ENCODE measurements at places on chromosomes 7 and 10.

DNA sequence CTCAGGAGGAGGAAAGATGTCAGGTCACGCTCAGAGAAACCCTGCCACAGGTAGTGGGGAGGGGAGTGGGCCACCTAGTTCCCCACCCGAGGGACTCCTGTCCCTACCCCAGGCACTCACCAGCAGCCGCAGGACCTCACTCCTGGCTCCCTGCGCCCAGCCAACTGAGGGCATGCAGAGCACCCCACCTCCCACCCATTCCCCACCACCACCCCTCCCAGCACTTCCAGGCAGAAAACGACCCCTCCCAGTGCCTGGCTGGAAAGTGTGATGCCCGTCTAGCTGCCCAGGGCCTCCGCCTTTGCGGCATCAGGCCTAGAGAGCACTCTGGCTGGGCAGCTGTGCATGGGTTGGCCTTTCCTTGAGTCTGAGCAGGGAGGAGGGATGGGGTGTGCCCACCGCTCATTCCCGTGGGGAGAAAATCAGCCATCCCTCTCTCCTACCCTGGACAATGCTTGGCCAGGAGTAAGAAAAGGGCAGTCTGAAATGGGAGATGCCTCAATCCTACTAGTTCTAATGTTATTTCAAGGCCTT lies 1.3 kb downstream of the C10orf105 start:
- DNase-seq = no peak

- no peak for DNase-seq
These were observed 451.7 kb upstream of the ZMIZ1 start for GRCh38 chr10:78617115-78617514.

- no peak for DNase-seq
These were observed 475.0 kb downstream of the DNAJB9 start for GRCh38 chr7:109044691-109045090.

- DNase-seq = no peak
These were observed 16.3 kb downstream of the SFTPA1 start for GRCh38 chr10:79627075-79627474.

DNA sequence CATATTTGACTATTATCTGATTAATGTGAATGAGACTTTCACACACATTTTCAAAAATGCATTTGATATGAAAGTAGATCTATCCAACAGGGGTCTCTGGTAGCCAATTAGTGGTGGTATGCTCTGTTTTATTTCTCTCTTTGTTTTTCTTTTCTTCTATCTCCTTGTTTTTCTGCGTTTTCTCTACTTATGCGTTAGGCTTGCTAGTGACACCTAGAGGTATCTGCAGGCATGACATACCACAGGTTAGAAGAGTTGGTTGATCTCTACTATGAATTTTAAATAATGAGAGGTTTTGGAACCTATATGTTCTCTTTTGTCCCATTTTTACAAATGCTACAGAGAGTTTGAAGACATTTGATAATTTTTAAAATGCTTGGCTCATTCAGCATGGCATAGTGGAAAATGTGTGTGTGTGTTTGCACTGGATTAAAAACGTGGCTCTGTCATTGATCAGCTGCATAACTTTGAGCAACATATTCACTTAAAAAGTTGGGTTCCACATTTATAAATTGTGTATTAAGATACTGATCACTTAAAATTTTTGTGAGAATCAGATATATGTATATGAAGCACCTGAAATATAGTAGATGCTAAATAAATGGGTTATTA lies 28.1 kb upstream of the PLXDC2 start:
- DNase-seq = peak; percentile 8

DNA sequence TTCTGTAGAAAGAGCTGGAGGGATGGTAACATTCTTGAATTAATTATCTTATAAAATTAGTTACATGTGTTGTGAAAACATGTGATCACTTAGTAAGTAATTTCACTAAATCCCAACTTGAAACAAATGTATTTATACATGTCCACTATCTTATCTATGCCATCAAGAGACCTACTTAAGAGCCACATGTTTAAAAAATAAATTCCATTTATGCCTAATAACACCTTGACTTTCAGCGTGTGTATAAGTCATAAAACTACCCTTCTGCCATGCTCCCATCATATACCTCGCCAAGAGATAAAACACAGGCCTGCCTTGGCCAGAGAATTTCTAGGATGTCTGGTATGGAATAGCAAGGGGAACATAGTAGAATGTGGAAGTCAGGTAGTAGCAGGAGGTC lies 37.3 kb downstream of the LIPJ start:
- no peak for DNase-seq

DNA sequence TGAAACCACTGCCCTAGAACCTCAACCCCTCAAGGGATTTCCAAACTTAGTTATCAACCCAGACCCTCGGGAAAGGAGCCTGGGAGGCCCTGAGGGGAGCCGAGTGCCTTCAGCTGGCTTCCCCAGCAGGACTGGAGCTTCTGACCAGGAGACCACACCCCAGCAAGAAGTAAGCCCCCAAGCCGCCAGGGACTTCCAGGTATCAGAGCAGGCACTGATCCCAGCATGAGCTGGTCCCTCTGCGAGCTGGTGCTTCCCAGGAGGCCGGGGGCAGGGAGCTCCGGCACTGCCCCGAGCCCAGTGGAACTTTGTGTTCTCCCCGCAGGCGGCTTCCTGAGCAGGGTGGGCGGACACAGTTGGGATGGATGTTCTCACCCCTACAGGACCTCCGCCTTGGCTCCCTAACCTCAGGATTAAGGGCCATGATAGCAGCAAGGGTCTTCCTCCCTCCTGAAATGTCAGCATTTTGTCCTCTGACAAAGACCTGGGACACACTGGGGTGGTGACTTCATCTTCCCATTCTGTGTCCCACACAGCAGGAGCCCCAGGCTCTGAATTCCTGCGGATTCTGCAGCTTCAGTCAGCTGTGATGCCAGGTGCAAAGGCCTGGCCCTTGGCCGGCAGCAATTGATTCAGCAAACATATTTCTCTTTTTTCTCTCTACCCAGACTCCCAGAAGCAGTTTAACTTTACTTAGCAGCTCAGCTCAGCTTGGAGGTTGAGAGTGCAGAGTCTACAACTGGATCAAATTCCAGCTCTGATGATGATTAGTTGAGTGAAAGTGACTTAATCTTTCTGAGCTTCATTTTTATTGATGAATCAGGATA lies 11.6 kb downstream of the ATP6V0E2 start:
- no peak for DNase-seq

DNA sequence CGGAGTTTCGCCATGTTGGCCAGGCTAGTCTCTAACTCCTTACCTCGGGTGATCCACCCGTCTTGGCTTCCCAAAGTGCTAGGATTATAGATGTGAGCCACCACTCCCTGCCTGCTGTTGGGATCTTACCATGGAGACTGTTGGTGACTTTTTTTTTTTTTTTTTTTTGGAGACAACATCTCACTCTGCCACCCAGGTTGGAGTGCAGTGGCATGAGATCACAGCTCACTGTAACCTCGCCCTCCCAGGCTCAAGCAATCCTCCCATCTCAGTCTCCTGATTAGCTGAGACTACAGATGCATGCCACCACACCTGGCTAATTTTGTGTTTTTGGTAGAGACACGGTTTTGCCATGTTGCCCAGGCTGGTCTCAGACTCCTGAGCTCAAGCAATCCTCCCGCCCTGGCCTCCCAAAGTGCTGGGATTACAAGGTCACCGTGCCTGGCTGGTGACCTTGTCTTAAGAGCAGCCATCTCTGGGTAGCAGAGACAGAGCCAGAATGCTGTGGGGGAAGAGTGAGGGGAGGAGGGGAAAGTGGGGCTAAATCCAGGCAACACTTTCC lies 25.7 kb upstream of the ASCC1 start:
- DNase-seq = no peak

DNA sequence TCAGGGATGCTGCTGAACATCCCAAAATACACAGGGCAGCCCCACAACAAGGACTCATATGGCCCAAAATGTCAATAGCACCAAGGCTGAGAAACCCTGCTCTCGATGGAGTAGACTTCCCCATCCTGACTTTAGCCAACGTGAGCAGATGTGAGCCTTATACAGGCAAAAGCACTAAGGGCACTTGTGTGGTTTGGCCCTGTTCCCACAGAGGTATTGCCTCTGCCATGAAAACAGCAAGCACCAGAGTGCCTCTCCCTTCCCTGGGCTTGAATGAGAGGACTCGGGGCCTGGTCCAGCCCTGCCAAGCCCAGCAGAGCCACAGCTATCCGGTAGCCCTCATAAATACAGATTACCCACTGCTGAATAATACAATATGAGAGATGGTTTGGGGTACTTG lies 47.5 kb downstream of the ACSM6 start:
- DNase-seq = no peak

DNA sequence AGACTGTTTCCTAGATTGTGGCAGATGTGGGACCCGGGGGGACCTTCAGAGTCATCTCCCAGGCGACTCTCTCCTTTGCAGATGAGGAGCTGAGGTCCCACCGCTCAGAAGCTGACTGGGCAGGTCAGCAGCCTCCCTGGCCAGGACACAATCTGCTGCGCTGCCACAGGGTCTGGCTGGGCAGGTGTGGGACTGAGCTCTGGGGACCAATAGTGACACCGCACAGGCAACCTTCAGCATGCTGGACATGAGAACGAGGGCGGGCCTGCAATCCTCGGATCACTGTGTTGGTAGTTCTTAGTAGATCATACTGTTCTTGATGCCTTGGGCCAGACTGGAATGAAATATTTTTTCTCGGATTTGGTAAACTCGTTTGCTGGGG lies 20.5 kb upstream of the CRYGN start:
- no peak for DNase-seq

DNA sequence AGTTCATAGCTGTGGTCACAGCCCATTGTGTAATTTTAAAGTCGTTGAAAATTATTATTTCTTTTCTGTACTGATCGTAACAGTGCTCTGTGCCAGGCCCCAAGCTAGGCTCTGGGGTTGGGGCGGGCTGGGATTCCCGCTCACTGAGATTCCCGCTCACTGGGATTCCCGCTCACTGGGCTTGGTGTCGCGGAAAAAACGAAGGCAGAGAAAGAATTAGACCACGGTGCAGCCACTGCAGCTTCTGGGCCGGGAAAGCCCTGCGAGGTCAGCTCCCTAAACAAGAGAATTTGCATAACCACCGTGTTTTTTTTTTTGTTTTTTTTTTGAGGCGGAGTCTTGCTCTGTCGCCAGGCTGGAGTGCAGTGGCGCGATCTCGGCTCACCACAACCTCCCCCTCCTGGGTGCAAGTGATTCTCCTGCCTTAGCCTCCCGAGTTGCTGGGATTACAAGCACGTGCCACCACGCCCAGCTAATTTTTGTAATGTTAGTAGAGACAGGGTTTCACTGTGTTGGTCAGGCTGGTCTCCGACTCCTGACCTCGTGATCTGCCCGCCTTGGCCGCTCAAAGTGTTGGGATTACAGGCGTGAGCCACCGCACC lies 31.2 kb downstream of the FOXK1 start:
- DNase-seq = peak; percentile 58

DNA sequence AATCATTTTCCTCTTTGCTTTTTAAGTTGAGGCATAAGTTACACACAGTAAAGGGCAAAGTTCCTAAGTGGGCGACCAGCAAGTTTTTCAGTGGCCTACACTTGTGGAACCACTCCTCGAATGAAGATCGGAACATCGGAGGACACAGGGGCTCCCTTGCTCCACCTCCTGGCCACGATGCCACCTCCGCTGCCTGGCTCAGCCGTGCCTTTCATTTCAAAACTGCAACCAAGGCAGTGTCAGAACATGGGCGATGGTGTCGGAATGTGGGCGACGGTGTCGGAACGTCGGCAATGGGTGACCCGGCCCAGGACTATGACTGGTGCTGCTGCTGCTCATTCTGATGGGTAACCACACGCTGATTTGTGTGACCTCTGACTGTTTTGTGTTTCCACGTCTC lies 9.6 kb upstream of the VIPR2 start:
- no peak for DNase-seq

GRCh38 chr10:30751678-30752331 lies 122.3 kb upstream of the LYZL2 start:
- DNase-seq = no peak

DNA sequence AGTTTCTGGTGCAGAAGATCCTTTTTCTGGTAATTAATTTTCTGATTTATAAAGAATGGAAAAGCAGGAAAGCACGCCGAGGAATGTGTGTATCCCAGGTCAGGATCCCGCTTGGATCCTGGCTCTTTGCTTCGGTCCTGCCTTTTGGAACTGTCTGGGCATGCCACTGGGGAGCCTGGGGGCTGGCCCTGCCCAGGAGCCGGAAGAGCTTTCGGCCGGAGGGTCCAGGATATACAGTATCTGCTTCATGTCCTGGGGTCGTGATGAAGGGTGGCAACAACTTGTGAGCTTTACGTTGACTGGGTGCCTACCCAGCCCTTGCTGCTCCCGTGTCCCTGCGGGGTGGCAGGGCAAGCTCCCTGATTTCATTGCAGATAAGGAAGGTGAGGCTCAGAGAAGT lies 2.4 kb downstream of the SH2D4B start:
- DNase-seq = no peak

- DNase-seq = no peak
These were observed 34.0 kb downstream of the IMMP2L start for GRCh38 chr7:111528331-111528730.

GRCh38 chr10:74824184-74824899 lies 2.1 kb upstream of the KAT6B start:
- DNase-seq = no peak

GRCh38 chr7:4143511-4144171 lies 538.5 kb upstream of the FOXK1 start:
- DNase-seq = no peak

GRCh38 chr7:134985894-134986362 lies 380 bp upstream of the AGBL3 start:
- DNase-seq = no peak

DNA sequence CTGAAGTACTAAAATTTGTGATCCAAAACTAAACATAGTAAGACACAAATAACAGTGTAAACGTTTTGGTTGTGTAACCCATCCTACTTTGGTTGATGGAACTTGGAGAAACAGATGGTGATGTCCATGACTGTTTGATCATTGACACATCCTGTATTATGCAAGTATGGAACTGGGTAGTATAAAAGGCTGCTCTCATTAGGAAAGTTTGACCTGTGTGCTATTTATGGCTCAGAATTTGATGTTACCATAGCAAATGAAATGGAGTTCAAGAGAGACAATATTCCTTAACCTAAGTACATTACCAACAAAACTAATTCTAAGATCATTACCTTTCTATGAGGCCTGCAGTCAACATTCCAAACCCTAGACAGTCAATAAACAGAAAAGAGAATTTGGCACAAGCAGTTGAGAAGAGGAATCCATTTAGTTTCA lies 39.9 kb downstream of the DKK1 start:
- DNase-seq = peak; percentile 82

GRCh38 chr10:92265687-92266258 lies 25.1 kb downstream of the CPEB3 start:
- no peak for DNase-seq

DNA sequence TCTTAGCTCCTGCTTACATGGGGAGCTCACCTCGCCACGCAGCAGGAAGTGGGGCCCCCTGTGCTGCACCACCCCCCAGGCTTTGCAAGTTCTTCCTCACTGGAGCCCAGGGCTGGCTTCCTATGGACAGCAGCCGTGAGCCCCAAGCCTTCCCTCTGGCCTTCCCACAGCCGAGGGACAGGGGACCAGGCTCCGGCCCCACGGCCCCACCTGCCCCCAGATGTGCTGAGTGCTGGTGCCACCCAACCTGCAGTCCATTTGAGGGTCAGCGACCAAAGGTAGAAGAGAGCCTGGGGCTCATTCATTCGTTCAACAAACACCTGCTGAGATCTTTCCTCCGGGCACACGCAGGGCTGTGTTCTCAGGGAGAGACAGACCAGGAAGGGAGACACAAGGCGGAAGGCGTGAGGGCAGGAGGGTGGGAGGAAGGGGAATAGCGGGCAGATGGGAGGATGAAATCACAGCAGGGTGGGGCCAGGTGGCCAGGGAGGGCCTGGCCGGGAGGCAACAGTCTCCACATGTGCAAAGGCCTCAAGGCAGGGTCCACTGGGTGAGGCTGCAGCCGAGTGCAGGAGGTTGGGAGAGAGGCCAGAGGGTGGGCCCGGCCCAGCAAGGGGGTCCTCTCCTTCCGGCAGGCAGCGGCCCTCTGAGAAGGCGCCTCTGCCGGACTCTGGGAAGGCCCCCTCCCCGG lies 100.1 kb downstream of the FOXL3 start:
- DNase-seq = no peak
